ENCODE measurements at places on chromosomes 3 and 15.

DNA sequence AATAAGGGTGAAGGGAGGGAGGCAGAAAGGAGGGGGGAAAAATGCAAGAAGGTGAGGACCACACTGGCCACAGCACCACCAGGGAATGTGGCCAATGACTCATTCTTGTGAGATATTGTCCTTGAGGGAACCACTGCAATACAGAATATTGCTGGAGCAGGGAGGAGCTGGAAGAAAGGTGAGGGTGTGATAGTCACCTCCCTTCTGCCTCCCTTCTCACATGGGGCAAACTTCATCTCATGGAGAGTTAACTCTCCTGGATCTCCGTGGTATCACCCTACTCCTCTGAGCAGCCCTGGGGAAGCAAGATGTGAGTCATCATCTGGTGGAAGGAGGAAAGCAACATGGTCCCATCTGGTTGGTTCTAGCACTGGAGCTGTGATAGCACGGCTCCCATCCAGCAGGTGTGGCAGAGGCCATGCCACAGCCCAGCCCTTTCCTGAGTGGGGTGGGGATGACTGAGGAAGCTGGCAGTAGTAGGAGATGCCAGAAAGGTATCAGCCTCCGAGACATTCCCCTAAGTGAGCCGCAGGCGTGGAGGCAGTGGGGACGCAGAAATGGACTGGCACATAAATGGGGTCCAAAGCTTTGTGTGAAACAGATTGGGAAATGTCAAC, 115.9 kb upstream of the LPP start:
- DNase-seq, result no peak

DNA sequence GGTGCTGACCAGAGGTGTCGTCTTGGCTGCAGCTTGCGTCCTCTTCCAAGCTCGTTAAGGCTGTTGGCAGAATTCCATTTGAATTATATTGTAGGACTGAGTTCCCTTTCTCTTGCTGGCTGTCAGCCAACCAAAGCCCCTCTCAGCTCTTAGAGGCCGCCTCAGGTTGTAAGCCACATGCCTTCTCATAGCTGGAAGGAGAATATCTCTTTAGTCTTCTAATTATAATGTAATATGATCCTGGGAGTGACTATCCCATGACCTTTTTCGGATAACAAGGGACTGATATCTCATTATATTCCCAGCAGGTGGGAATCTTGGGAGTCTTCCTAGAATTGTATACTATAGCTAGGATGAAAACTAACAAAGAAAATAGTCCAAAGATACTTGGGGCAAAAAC, 4.8 kb downstream of the SCG5 start:
- no peak for DNase-seq

GRCh38 chr3:189355481-189356201, 183.9 kb downstream of the TPRG1 start:
- DNase-seq, result no peak

DNA sequence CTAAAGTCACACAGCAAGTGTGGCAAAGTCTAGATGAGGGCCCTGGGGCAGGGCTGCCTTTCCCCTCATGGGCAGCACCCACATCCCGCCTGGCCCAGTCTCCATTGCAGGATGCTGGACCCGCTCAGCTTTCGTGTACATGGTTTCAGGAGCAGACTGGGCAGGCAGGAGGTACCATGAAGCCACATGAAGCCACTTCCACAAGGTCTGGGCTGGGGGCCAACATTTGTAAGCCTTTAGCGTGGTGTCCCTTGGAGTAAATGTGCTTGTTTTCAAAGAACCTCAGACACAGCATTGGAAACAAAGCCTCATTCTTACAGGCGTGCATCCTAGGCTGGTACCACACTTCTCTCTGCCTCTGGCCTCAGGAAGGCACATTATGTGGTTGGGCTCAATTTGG, 34.5 kb downstream of the UMPS start:
- DNase-seq, result no peak

DNA sequence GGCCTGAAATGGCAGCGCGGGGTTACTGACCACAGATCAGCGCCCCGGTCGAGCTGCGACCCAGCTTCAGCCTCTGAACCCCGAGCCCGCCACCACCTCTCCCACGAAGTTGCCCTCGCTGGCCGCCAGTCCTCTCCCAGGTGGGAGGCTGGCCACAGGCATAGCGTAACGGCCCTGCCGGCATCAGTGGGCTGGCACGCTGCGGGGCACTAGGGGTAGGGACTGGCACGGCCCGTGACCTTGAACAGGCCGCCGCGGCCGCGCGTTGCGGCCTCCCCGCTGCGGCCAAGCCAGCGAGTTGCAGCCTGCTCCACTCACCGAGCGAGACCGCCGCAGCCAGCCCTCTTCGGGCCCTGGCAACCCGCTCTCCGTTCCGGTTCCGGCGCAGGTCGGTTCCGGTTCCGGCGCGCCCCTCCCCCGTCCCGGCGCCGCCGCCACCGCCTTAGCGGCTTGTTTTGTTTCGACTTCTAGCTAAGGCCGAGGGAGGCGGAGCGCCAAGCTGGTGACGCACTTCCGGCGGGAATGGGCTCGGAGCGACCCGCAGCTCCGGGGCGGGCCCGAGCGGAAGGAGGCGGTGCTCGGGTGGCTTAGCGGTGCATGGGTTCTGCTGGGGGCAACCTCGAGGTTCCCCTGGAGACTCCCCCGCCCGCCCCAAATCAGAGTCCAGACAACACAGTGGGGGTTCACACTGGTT, at the start of gene USP19:
USP19 (minus strand) TSS at position 386 of the 694 bp plus-strand sequence. CDS start 1,678 bp downstream, outside the sequence.
- DNase-seq, result peak; percentile 84

- DNase-seq, result no peak
Measured at GRCh38 chr3:117480525-117480924, 770.9 kb downstream of the TUSC7 start.

DNA sequence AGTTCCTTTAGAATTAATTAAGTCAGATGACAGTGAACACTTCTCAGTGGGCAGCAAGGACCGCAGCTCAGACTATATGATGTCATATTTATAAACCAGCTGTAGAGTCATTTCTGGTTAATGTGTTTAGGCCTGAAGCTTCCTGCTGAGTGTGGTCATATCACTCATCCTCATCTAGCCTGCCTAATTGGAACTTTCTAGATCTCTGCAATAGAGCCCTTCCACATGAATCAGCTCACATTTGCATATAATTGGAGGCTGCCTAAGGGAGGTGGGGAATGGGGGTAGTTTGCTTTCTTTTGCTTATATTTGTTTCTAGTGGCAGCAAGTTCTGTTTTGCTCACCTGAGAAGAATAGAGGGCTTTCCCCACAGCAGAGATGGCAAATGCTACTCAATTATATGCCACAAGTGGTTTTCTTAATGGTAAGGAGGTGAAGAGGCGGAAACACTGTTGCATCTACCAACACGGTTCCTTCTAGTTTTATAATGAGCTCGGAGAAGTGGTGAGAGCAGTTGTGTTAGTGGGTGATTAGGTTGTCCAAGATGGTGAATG, 148.1 kb downstream of the KLHL25 start:
- no peak for DNase-seq

GRCh38 chr3:50536471-50537180, 30.9 kb downstream of the C3orf18 start:
- DNase-seq, result no peak

DNA sequence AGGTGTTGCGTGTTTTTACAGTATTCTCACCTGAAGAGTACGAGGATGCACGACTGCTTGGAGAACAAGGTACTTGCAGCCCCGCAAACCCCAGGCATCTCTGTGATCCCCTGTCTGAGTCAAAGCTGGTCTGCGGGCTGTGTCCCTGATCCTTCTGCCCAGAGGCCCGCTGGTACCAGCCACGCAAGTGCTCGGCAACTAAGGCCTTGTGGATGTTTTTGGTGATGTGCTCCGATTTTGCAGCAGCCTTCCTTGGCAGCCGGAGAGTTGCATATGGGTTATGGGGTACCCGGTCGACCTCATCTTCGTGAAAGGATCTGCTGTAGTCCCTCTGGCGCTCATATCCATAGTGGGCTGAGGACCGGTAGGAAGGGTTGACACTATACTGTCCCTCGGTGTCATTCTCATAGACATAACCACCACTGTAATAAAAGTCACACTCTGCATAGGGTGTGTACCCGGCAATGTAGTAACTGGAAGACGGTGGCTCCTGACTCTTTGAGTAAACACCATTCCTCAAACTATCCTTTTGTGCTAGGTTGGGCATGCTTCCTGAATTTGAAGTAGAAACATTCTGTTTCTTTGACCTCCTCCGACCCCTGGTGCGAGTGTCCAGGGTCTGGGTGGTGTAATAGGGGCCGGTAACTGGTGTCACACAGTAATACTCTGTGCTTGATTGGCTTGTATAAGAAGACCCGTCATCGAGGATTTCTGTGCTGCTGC, 58.6 kb upstream of the LMOD3 start:
- no peak for DNase-seq

GRCh38 chr15:77036537-77037387, 34.1 kb downstream of the TSPAN3 start:
- no peak for DNase-seq

All from dermis microvascular lymphatic vessel endothelial cell (primary cell).